ENCODE measurements at places on chromosomes 5 and 9.

DNA sequence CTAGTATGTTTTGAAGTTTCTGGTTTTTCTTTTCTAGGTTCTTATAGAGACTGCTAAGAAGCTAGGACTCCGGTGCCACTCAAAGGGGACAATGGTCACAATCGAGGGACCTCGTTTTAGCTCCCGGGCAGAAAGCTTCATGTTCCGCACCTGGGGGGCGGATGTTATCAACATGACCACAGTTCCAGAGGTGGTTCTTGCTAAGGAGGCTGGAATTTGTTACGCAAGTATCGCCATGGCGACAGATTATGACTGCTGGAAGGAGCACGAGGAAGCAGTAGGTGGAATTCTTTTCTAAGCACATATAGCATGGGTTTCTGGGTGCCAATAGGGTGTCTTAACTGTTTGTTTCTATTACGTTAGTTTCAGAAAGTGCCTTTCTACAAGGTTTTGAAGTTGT lies 52.2 kb downstream of the MTAP start:
- no peak for DNase-seq

GRCh38 chr9:108967916-108968315 lies 33.7 kb downstream of the ABITRAM start:
- DNase-seq: no peak

DNA sequence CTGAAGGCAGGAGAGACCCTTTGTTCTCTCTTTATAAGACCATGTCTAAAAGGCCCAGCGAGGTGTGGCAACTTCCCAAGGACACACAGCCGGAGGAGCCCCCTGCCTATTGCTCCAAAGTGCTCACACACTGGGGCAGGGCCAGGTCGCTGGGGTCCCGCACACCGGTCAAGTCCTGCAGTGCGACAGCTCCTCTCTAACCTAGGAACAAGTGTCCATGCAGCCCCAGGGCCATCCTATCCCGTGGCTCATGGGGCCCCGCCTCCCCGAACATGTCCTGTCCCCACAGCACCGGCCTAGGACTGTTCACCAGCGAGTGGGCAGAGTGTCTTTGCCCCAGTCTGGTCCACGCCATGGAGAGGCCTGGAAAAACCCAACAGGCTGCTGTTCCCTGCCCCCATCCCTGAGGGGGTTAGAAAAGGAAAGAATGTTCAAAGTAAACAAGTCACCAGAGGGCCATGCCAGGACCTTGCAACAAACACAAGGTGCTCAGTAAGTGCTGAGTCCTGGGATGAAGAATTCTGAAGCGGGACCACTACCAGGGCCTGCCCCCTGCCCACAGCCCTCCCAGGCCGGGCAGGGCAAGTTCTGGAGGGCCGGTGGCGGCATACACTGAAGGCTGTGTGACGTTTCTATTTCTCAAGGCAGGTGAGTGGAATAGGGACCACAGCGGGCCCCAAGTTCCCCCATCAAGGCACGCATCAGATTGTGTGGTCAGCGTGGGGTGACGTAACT lies 938 bp downstream of the NINJ1 start:
- DNase-seq: peak; percentile 83

DNA sequence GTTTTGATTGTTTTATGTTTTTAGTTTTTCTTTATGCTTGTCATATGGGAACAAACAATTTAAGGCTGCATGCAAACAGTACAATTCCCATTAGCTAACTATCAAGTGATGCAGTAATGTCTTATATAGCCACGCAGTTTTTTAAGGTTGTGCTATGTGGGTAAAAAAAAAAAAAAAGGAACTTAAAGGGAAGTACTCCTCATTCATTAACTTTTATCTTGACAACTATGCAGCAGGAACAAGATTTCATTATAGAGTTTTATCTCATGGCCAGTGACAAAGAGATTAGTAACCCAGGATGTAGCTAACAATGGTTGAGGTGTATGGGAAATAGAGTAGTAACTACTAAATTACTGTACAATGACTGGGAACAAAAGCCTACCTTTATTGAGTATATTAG lies 1008.2 kb upstream of the CDH9 start:
- no peak for DNase-seq

GRCh38 chr5:141760753-141761152 lies 78.7 kb upstream of the ARAP3 start:
- no peak for DNase-seq

DNA sequence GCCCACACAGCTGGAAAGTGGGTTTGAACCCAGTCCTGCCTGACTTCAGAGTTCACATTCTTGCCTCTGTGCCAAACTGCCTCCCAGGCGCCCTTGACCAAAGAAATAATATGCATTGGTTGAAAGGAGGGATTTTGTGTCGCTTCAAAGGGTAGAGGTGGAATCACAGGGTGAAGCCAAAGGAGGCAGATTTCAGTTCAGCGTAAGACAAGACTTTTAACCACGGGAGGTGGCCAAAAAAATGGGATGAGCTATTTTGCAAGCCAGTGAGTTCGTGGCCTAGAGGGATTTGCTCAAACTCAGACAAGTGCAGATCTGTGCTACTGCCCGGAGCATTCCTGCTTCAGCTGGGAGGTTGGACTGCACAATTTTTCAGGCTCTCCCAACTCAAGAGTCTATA lies 57.6 kb upstream of the RANBP3L start:
- no peak for DNase-seq

DNA sequence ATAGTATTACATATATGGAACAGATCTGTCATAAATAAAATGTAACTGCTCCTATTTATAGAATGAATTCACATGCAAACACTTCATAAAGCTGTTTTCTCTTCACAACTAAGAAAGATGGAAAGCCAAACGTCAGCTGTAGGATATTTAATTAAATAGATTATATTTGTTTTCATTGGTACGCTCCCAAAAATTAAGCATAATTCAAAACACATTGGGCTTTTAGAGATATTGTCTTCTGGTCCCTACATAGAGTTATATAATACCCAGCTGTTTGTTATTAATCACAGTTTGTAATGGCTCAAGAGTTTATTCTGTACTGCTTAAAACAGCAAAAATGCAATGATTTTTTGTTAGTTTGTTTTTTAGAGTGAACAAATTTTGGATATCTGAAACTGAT lies 61.2 kb downstream of the MRPS30 start:
- DNase-seq: no peak

- DNase-seq: no peak
Observed at GRCh38 chr5:3740546-3741373, 145.1 kb downstream of the IRX1 start.

DNA sequence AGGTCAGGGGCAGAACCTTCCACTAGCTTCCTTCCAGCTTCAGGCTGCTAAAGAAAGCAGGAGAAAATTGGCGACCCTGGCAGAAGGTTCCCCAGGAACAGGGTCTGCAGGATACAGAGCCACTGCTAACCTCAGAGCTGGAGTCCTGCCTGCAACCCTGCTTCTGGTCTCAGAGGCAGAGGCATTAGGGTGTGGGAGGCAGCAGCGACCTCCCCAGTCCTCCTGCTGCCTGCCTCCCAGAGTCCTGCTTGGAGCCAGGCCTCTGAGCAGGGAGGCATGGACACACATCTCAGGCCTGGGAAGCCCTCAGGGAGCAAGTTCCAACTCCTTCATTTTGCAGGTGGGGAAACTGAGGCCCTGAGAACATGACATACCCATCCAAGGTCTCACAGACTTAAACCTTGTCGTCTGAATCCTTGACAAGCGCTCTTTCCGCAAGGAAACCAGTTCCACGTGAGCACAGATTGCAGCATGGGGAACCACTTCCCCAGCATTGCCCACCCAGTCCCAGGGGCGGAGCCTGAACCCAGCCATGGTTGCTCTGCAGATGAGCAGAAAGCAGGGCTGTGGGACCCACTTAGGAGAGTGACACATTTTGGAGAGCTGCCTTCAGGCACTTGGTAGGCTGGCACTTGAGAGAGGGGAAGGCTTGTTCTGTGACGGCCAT lies 28.2 kb upstream of the HAND1 start:
- no peak for DNase-seq

DNA sequence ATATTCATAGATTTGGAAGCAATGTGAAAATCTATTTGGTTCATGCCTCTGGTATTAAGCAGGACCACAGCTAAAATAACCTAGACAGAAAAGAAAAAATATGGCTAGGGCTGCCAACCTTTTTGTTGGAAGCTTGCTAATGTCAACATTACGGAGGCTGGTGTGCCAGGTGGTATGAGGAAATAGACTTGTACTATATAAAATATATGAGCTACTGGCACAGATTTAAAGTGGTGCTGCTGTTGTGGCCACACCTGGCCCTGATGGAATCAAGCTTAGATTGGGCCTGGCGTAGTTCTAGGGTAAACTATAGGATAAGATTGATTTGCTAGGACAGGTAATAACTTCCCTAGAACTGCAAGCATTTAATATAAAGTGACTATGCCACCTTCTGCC lies 10.6 kb upstream of the PARP8 start:
- no peak for DNase-seq

DNA sequence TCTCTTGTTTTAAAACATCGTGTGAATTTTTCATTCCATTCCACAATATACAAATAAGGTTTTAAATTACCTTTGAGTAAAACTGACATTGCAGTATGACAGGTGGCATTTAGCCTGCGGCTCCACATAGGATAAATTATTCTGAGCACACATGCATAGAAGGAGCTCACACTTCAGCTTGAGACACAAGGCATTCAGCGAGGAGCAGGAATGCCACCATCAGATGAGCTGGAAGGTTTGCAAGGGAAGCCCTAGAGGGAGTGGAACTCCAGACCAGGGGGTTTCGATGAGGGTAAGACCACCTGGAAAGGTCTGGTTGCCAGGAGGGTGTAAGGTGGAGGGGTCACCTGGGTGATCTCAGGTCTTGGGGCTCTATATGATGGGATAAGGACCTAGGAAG lies 259.0 kb upstream of the ADRA1B start:
- no peak for DNase-seq

DNA sequence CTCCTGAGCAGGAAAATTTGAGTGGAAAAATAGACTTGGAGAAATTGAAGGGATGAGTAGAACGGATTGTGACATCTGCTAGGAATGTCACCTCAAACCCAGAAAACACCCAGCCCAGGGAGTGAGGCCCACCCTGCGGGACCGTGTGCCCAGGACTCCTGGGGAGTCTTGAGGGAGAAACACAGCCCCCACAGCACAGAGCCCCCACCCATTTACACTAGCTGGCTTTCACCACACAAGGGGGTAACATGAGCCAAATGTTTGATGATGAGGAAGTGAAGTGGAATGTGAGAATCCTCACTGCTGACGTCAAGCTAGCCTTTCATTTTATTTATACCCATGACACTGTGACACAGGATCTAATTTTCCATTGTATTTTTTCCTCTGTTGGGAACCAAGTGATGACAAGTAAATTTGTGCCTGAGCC lies 42.8 kb upstream of the PDE8B start:
- no peak for DNase-seq

GRCh38 chr5:66134407-66134861 lies 9.7 kb upstream of the SREK1 start:
- DNase-seq: no peak
